ENCODE measurements at places on chromosomes 2 and 18.

DNA sequence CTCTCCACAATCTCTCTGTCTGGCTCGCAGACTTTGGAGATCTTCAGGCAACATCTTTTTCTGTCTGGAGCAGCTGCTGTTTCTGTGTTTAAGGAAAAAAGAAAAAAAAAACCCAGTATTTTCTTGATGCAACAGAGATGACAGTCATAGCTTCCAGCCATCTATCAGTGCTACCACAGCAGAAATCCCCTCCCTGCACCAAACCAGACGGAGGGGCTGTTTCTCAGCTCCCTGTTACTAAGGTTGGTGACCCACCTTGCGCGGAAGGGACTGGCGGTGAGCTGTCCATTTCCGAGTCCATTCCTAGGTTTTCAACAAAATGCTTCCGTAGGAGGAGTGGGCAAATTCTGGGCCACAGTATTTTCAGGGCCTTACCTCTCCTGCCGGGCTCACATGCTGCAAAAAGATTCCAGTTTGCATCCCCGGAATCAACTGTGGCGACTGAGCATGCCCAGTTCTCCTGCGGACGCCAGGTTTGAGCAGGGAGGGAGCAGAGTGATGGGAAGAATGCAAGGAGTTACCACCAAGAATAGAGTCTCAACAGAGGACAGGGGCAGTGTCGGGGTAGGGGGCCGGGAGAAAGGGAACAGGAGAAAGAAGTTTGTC is 1.2 kb downstream of the SLC4A10 start:
- no peaks in the 10 kb centered on the region for H3K27me3 ChIP-seq
- no peaks in the 10 kb centered on the region for H3K4me1 ChIP-seq
- H3K36me3 ChIP-seq, result no peaks in the 10 kb centered on the region
- H3K4me3 ChIP-seq, result no peak overlapping the region
- no peak for DNase-seq

DNA sequence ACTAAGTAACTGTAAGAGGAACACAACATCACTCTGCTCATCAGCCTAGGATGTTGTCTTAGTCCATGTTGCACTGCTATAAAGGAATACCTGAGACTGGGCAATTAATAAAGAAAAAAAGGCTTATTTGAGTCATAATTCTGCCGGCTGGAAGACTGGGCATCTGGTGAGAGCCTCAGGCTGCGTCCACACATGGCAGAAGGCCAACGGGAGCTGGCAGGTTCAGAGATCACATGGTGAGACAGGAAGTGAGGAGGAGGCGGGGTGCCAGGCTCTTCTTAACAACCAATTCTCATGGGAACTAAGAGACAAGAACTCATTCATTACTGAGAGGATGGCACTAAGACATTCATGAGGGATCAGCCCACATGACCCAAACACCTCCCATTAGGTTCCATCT is 46.8 kb downstream of the EPG5 start:
- H3K4me1 ChIP-seq, result no peaks in the 10 kb centered on the region
- no peak overlapping the region for H3K4me3 ChIP-seq
- H3K36me3 ChIP-seq, result no peaks in the 10 kb centered on the region
- DNase-seq, result peak; percentile 25
- H3K27me3 ChIP-seq, result no peaks in the 10 kb centered on the region

DNA sequence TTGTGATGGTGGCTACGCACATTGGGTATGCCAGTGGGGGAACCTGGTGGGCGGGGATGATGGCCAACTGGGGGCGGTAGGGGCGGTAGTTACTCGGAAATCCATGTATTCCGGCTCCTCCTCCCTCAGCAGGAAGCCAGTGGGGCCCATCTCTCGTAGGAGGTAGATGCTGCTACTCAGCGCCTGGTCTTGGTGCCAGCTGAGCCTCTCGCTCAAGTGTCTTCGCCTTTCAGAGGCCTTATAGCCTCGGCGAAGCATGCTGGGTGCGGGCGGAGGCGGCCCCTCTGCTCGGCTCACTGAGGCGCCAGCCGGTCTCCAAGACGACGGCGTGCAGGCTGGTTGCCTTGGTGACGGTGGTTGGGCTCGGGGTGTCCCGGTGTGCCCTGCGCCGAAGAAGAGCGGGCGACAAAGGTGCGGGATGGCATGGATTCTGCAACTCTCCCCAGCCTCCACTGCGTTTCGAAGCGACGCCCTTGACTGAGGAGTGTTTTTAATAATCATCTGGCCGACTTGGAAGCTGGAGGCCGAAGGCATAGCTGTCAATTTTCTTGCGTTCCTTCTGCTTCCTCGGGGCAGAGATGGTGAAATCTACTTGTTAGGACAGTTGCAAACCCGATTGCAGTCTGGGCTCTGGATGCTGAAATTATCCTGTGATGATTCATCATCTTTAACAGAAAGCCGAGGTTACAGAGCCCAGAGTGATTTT is at the start of gene ZSWIM2:
TSS of gene ZSWIM2 (minus strand) at position 298 of the 706 bp plus-strand sequence. CDS start at position 258, 40 bp downstream.
- H3K27me3 ChIP-seq, result no peaks in the 10 kb centered on the region
- H3K27ac ChIP-seq, result no peak within 1 kb of the TSS
- DNase-seq, result peak; percentile 46

- DNase-seq, result no peak
- no peaks in the 10 kb centered on the region for H3K36me3 ChIP-seq
- H3K27ac ChIP-seq, result no peak overlapping the region
Observed at GRCh38 chr2:240573071-240573515, 4.8 kb downstream of the RNPEPL1 start.

DNA sequence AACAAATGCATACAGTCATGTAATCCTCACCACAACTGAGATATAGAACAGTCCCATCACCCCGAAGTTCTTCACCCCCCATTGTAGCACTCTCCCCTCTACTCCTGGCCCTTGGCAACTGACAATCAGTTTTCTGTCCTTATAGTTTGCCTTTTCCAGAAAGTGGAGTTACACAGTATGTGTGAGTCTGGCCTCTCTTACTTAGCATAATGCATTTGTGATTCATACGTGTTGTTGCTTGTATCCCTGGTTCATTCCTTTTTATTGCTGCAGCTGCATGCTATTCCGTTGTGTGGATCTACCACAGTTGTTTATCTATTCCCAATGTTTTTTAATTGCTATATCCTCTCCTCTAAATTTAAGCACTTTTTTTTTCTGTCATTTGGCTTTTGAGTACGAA is 17.6 kb downstream of the ACYP2 start:
- no peak for DNase-seq
- H3K36me3 ChIP-seq, result no peaks in the 10 kb centered on the region
- H3K4me1 ChIP-seq, result no peaks in the 10 kb centered on the region

DNA sequence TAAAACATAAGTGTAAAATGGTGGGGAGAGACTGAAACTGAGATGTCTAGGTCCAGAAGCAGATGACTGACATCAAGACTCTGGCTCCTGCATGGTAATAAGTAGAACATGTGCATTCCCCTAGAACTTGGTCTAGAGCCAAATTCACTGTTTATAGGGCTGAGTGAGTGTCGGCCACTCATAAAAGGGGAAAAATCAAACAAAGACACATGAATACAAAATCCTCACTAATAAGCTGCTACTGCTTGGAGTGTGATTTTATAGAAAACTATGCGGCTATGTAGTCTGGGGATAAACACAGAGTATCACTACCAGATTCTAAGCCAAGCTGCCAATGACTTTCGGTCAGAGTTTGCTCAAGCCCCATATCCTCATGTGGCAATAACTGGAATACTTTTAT is 1080.8 kb upstream of the DDX18 start:
- no peak overlapping the region for H3K27ac ChIP-seq
- H3K4me3 ChIP-seq, result no peak overlapping the region
- no peaks in the 10 kb centered on the region for H3K27me3 ChIP-seq
- DNase-seq, result no peak
- no peaks in the 10 kb centered on the region for H3K36me3 ChIP-seq

GRCh38 chr18:54612237-54612636 is 21.2 kb downstream of the DYNAP start:
- no peak overlapping the region for H3K4me3 ChIP-seq
- no peaks in the 10 kb centered on the region for H3K4me1 ChIP-seq
- DNase-seq, result no peak
- no peak overlapping the region for H3K27ac ChIP-seq
- no peaks in the 10 kb centered on the region for H3K36me3 ChIP-seq
- H3K27me3 ChIP-seq, result no peaks in the 10 kb centered on the region

- H3K27ac ChIP-seq, result no peak overlapping the region
- DNase-seq, result no peak
- no peaks in the 10 kb centered on the region for H3K27me3 ChIP-seq
- no peak overlapping the region for H3K4me3 ChIP-seq
- H3K36me3 ChIP-seq, result no peaks in the 10 kb centered on the region
Observed at GRCh38 chr2:44616667-44617155, 255.0 kb downstream of the CAMKMT start.

GRCh38 chr2:194735837-194736542 is 921.0 kb upstream of the SLC39A10 start:
- no peaks in the 10 kb centered on the region for H3K27me3 ChIP-seq
- no peak for DNase-seq
- H3K27ac ChIP-seq, result no peak overlapping the region

DNA sequence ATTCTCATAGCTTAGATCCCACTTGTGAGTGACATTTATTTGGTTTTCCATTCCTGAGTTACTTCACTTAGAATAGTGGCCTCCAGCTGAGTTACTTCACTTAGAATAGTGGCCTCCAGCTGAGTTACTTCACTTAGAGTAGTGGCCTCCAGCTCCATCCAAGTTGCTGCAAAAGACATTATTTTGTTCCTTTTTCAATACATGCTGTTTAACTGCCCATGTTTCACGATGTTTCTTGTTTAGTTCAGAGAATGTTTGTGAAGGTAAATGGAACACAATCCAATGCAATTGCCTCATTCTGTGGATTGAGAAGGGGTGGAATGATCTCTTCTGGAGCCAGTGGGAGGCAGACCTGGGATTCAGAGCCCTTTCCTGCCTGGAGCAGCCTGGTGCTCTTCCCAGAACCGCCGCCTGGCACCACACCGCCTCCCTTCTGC is 273.5 kb upstream of the ATP5MC3 start:
- no peak overlapping the region for H3K27ac ChIP-seq
- no peak overlapping the region for H3K4me3 ChIP-seq
- no peaks in the 10 kb centered on the region for H3K27me3 ChIP-seq
- H3K4me1 ChIP-seq, result no peaks in the 10 kb centered on the region
- DNase-seq, result no peak
- H3K36me3 ChIP-seq, result no peaks in the 10 kb centered on the region

DNA sequence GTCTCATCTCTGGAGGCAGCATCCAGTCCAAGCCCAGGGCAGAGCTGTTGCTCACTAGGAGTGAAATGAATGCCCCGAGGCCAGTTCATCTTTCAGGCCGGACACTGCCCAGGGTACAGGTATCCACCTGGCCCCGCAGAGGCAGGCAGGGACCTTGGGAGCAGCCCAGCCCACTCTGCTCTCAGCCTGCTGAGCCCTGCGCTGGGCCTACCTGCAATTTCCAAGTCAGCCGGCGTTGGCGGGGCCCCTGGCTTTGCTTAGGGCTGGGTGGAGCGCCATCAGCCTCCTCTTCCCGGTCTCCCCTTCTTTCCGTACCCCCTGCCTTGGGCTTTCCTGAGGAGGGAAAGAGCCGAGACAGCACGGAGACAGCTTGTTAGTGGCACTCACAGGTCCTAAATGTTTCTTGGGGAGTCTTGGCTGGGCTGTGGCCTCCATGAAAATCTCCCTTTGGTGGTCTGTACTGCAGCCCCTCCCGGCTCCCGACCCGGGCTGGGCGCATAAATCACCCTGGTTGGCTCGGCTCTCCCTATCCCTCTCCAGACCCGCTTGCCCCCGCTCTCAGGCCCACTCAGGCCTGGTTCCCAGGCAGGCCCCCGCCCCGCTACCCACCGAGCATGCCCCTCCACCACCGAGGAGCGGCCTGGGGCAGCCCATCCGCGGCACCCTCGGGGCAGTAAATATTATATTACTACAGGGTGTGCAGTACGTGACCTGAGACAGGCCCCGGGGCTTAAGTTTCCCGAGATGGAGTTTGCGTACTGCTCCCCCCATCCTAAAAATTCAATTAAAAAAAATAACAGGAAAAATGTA is 106.7 kb downstream of the DYSF start:
- H3K27me3 ChIP-seq, result no peaks in the 10 kb centered on the region
- H3K27ac ChIP-seq, result no peak overlapping the region
- no peak overlapping the region for H3K4me3 ChIP-seq
- no peaks in the 10 kb centered on the region for H3K36me3 ChIP-seq
- no peak for DNase-seq
- H3K4me1 ChIP-seq, result no peaks in the 10 kb centered on the region

DNA sequence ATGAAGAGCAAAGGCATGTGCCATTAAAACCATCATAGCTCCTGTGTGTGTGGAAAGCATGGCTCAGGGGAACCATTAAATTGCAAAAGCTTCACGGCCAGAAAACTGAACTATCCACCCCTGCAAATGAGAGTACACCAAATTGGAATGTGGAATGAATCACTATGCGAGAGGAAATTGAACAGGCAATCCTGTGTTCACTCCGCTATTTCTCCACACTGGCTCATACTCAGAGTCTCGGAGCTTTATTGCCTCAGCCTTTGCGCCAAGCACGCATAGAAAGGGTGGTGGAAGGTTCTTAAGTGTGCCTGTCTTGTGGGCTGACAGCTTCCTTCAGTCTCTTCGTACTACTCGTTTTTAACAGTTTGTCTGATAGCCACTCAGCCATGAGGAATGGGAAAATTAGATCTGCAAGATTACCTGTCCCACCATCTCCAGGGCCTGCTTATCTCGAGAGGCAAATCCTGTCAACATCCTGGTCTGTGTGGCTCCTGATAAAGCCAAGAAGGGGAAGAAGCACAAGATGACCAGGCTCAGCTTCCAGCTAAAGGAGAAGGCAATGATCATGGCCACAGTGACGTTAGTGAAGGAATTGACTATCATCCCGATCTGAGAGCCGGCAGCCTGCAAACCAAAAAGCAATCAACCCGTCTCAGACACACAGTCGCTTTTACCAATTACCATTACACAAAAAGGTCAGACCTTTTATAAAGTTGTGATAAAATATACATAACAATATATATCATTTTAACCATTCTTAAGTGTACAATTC is 34.9 kb downstream of the G6PC2 start:
- H3K27me3 ChIP-seq, result no peaks in the 10 kb centered on the region
- no peak overlapping the region for H3K27ac ChIP-seq
- H3K4me3 ChIP-seq, result no peak overlapping the region
- H3K36me3 ChIP-seq, result no peaks in the 10 kb centered on the region
- no peaks in the 10 kb centered on the region for H3K4me1 ChIP-seq

GRCh38 chr2:10987439-10987838 is 75.7 kb downstream of the KCNF1 start:
- no peaks in the 10 kb centered on the region for H3K36me3 ChIP-seq
- H3K27me3 ChIP-seq, result no peaks in the 10 kb centered on the region
- no peak for DNase-seq
- H3K4me3 ChIP-seq, result no peak overlapping the region
- H3K27ac ChIP-seq, result no peak overlapping the region
